ENCODE measurements at places on chromosomes 12 and 14.

DNA sequence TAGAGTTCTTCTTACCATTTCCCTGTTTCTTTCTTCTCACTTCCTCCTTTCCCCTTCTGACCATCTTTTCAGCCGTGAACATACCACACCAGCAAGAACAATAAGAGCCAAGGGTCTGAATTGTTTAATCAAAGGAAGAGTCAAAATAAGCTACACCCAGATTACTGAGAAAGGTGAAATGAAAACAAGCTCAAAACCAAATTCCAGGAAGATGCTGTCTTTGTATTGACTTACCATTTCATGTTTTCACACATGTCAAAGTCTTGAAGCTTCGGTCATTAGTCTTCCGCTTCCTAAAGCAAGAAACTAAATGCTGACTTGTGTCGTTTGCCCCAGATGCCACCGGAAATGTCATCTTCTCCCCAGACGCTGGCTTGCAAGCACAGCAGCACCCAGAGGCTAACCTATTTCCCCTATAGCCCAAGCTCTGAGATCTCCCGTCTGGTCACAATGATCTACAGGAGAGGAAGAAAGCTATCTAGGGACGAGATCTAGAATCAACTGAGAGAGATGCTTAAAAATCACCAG lies 136.5 kb upstream of the AMIGO2 start:
- no peak for DNase-seq

GRCh38 chr12:57802607-57803006 lies 15.9 kb downstream of the AVIL start:
- no peak for DNase-seq

DNA sequence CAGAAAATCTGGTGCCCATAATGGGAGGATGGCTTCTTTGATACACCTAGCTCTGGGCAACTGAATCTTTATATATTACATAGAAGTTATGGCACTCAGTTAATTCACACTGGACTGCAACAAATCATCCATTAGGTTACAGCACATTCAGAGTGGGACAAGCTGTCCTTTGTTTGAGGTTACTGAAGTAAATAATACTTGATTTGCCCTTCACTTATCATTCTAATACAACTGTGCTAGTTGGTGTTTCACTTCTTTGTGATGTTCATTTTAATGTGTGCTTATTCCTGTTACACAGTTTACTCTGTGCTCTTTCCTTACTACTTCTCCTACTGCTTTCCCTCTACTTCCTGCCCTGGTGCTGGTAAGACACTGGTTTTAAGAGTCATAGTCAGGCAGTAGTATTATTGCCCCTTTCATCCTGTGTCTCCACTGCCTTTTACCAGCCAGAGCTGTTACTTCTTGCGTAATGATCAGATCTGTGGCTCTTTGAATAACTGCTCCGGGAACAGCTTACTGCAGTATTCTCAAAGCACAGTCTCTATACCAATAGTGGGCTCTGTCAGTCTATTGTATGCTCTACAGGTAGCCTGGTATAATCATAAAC lies 36.4 kb upstream of the GXYLT1 start:
- DNase-seq, result no peak

GRCh38 chr14:21248739-21249411 lies 20.4 kb downstream of the HNRNPC start:
- no peak for DNase-seq

GRCh38 chr12:53600490-53601295 lies 25.5 kb downstream of the ATF7 start:
- no peak for DNase-seq

DNA sequence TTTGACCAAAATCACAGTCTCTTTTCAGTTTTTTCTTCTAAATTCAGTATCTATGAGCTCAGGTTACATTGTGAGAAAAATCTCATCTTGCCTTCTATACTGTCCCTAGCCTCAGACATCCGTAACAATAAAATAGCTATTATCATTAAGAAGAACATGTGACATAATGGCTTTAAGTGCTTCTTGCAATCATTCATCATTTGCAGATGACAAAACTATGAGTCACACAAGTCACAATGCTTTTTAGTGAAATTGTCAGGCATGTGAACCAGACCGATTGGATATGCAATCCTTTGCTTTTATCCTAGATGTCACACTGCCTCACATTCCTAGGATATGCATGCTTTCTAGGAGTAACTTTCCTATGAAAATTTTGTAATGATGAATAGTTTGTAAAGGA lies 313.1 kb downstream of the SLC6A15 start:
- DNase-seq, result no peak

- DNase-seq, result no peak
These were observed 54.0 kb downstream of the PRIMA1 start for GRCh38 chr14:93734086-93734822.

- peak; percentile 28 for DNase-seq
These were observed 91.7 kb upstream of the SEL1L start for GRCh38 chr14:81625343-81625742.

GRCh38 chr12:16266085-16266484 lies 11.4 kb downstream of the SLC15A5 start:
- no peak for DNase-seq

DNA sequence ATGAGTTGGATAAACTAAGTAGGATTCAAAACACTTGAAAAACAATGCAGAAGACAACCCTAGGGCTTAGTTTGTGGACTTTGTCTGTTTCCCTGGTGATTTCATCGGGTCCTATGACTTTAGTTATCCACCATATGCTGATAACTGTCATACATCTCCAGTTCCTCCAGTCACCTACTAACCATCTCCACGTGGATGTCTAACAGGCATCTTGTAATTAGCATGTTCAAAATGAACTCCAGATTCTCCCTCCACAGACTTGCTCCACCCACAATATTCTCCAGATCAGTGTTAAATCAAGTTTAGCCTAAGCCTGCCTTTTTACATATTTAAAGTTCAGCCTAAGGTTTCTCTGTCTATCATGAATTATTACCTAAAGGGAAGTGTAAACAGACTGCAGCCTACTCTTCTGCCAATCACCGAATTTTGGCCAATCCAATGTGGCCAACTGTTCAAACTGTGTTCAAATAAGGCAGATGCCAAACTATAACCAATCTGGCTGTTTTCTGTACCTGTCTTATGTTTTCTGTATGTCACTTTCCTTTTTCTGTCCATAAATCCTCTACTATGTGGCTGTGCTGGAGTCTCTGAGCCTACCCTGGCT lies 87.1 kb downstream of the PAX9 start:
- no peak for DNase-seq

DNA sequence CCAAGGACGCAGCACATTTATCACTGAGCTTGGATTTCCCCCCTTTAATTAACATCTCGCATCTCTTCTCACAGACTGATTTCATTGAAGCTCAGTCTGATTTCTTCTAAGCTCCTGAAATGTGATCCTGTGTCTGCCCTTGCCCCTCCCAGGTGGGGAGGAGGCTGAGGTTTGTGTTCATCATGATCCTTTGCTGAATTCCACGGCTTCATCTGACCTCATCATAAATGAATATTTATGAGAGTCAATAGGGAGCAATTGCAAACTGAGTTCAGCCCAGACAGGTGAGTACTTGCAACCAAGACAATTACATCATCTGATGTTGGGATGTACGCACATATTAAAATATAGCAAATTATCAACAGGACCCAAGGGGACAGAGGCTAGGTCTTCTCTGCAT lies 72.4 kb downstream of the MAP1LC3B2 start:
- DNase-seq, result no peak

- no peak for DNase-seq
These were observed 115.4 kb upstream of the PRICKLE1 start for GRCh38 chr12:42704810-42705401.

GRCh38 chr12:52629281-52630007 lies 11.1 kb upstream of the KRT73 start:
- DNase-seq, result no peak

DNA sequence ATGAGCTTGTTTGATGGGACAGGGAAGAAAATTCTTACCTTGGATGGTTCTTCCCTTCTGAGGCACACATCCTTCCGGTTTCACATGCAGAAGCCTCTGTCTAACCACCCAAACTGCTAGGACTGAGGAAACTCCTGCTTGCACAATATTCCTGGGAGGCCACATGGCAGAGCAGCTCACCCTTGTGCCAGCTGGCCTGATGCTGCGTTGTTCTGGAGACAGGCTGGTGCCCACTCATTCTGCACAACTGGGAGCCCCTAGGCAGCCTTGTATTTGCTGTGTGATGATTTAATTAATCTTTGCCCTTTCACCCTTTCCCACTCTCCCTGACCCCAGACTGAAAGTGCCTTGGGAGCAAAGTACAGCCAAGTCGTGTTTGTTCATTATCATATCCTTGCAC lies 130.8 kb downstream of the RTN1 start:
- DNase-seq, result no peak

DNA sequence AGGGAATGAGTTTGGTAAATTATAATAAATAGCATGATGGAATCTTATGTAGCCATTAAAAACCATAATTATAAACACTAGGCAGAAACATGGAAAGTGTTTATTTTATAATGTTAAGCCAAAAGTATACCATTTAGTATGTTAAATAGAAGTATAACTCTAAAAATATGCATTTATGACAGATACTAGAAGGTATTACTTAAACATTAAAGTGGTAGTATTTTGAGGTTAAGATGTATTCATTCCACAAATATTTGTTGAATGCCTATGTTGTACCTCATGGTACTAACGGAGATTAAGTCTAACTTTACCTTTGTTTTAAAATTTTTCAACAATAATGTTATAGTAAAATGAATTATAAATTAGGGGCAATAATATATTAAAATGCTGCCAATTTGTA lies 24.1 kb downstream of the TTC8 start:
- DNase-seq, result no peak

- DNase-seq, result no peak
These were observed 30.9 kb downstream of the SLC15A4 start for GRCh38 chr12:128792881-128793280.

GRCh38 chr12:120798696-120799095 lies 73.1 kb downstream of the ACADS start:
- DNase-seq, result peak; percentile 6

DNA sequence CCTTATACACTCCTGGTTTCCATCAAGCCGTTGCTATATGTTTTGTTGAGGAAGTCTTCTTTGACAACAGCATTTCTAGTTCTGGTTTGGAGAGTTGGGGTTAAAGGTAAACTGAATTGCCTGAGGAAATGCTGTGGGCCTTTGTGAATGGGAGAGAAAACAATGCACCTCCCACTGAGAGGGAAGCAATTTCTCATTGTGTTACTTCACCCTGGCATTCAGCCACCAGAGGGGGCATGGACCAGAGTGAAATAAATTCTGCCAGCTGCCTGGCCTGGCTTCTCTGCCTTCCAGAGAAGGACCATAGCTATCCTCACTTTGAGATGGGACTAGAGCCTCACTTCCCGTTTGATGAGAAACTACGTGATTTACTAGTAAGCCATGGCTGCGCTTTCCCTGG lies 475.3 kb downstream of the EGLN3 start:
- DNase-seq, result peak; percentile 85

- DNase-seq, result peak; percentile 6
These were observed 12.8 kb downstream of the STX2 start for GRCh38 chr12:130826151-130826801.

DNA sequence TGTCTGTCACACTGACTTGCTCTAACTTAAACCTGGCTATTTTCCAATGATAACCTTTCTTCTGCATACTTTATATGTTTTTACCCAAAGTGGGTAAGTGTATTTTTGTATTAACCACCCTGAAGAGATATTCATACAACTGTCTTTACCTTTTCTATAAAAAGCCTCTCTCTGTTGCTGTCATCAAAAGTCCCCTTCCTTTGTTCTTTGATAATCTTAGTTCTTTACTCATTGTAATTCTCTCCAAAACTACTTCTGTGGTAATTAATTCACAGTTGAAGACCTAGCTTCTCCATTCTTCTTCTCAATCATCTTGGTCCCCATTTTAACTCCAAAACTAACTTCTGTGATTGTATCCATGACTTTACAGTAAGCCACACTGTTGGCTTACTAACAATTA lies 479.7 kb upstream of the MGAT4C start:
- no peak for DNase-seq

DNA sequence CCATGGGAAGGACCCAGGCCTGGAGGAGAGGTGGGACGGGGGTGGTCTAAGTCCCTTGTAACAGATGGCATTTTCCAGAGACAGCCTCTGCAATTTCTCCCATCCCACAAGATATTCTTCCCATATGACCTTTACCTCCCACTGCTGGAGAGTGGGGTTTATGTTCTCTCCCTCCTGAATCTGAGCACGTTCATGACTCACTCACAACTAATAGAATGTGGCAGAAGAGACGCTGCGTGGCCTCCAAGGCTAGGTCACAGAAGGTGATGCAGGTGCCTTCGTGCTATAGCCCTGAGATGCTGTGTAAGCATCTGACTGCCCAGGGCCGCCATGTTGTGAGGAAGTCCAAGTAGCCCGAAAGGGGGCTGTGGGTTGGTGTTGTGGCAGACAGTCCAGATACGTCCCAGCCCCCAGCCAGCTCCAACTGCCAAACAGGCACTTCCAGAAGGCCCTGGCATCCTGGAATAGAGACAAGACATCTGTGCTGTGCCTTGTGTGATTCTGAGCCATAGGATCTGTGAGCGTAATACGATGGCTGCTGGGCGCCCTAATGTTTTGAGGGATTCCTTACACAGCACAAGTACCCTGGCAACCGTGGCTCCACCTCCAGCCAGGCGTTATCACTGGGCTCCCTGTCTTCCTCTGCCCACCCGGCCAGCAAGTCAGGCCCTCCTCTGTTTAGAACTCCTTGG lies 56.1 kb upstream of the NCOR2 start:
- DNase-seq, result no peak

DNA sequence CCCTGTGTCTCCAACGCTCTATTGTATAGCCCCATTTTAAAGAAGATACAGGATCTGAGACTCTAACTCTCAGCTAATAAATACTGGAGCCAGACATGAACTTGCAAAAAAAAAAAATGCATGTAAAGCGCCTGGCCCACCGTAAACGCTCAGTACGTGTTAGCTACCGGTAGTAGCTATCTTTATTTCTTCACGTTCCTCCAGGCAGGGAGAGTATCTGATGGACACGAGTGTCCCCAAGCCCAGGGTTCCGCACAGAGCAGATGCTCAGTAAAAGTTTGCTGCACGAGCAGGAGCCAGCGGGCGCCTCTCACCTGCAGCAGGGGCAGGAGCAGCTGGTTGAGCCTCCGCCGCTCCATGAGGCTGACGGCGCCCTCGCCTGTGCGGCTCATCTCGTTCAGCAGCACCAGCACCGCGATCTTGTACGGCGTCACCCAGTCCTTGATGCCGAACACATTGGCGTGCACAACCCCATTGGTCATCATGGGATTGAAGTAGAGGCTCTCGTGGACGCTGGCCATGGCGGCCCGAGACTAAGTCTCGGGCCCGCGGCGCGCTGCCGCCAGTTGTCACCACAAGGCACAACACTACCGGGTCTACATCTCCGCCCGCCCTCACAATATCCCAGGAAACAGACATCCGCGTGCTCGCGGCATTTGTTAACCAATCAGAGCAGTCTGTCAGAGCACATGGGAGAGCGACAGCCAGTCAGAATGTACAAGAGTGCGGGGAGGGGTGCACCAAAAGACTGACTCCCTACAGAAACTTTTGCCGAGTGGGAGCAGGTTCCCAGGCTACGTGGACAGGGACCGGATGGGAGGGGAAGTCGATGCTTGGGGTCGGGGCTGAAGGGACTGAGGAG lies at the start of gene ANAPC5:
Gene ANAPC5, minus strand, starts transcription at position 592 of the 862 bp plus-strand sequence. Its CDS starts 71 bp downstream, at position 521.
- DNase-seq, result peak; percentile 98

GRCh38 chr14:23365036-23365731 lies at the start of gene EFS:
Gene EFS, minus strand, starts transcription at chr14:23365172. Its CDS starts 147 bp downstream, at chr14:23365025.
- DNase-seq, result no peak
